ENCODE measurements at places on chromosomes 1 and 21.

- DNase-seq, result no peak
Measured at GRCh38 chr1:85544689-85545215, 35.8 kb upstream of the CCN1 start.

GRCh38 chr1:28985427-28985826 is 71.1 kb downstream of the EPB41 start:
- no peak for DNase-seq

GRCh38 chr1:199242147-199242546 is 603.3 kb downstream of the PTPRC start:
- DNase-seq, result no peak

DNA sequence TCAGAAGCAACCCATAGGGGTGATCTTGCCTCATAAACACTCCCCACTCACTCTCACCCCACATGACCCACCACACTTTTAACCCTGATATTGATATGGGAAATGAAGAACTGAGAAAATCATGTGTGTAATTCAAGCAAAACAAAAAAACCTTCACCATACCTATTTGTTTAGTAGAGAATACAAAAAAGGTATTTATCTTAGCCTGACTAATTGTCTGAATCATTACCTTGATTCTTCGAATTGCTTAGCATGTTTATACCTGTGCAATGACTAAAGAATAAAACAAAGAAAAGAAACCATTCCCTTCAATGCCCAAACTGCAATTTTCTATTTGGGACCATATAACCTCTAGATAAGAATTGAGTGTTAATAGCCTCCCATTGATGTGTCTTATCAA is 1.8 kb downstream of the CLDN17 start:
- DNase-seq, result no peak

DNA sequence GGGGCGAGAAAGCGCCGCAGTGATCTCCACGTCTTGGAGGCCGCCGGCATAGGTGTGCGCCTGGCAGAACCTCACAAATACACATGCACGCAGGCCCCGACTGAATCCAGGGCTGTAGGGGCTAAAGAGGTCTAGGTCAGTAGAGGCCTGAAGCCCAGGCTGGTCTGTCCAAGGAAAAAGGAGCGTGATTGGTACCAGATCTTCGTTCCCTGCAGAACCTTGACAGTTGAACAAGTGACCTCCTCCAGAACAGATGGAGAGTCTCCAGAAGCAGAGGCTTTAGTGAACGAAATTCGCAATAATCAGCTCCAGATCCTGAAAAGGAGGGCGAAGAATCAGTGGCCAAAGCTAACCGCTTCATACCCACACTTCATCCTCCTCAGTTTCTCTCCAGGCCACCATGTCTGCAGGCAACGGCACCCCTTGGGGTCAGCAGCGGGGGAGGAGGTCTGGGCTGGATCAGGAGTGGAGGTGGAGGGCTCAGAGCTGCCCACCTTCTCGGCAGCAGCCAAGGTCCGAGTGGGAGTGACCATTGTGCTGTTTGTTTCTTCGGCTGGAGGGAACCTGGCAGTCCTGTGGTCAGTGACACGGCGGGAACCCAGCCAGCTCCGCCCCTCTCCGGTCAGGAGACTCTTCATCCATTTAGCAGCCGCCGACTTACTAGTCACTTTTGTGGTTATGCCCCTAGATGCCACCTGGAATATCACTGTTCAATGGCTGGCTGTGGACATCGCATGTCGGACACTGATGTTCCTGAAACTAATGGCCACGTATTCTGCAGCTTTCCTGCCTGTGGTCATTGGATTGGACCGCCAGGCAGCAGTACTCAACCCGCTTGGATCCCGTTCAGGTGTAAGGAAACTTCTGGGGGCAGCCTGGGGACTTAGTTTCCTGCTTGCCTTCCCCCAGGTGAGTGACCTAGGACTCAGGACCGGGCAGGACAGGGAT is 749 bp upstream of the PEX11B start:
- DNase-seq, result no peak

- no peak for DNase-seq
Measured at GRCh38 chr1:99751877-99752504, 14.4 kb downstream of the FRRS1 start.

DNA sequence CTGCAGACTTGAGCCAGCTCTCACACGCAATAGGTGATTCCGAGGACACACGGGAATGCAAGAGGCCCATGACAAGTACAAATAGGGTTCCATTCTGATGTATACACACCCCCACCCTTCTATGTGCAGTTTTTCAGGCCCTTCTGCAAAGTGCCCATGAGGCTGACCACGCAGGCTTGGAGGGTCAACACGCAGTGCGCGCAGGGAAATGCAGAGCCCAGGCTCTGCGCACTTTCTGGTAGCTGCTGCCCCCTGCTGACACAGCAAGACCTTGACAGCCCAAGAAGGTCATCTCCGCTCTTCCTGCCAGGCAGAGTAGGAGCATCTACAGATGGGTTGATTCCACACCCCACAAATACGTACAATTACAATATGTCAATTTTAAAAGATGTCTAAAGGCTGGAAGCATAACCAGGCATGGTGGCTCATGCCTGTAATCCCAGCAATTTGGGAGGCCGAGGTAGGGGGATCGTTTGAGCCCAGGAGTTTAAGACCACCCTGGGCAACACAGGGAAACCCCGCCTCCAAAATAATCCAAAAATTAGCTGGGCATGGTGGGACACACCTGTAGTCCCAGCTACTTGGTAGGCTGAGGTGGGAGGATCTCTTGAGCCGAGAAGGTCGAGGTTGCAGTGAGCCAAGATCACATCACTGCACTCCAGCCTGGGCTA is 18.5 kb downstream of the SH3BP5L start:
- DNase-seq, result peak; percentile 69

DNA sequence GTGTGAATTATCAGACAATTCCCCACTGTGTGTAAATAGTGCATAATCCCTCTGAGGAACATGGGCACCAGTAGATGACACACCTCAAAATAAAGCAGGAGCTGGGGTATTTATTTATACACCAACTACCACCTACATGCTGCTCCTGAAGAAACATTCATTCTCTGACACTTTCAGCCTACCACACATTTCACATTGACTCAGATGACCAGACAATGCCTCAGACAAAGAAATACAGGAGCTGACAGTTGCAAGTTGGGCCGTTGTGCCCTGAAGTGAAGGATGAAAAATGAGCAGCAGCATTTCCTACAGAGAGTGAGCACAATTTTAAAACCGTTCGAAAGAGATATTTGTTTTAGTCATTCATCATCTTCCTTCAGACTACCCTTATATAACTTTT is 63.2 kb downstream of the RGS2 start:
- DNase-seq, result no peak

GRCh38 chr1:117657031-117657430 is 51.2 kb downstream of the TENT5C start:
- no peak for DNase-seq

GRCh38 chr1:23100074-23100748 is 68.4 kb downstream of the LUZP1 start:
- DNase-seq, result no peak

DNA sequence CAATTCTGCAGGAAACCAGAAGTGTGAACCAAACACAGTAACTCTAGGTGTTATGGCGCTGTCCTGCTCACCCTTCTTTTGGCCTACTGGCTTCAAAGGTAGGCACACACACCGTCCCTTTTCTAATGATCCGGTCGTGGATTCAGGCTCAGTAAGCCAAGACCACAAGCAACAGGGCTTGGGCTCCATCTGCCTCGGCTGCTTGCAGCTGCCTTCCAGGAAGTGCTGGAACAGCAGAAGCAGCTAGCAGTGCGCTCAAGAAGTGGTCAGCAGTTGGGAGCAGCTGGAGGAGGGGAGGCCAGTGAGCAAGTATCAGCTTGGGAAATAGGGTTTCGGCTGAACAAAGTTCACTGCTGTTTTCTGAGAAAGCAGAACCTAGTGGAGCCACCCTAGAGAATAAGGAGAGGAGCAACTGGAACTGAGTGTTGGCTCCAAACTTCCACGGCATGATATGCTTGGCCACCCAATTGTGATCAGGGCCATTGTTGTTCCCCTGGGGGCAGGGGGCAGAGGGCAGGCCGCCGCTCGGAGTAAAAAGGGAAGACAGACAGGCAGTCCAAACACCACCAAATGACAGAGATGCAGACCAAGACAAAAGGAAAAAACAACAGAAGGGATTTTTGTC is 173.4 kb downstream of the TOMM20 start:
- DNase-seq, result peak; percentile 32

DNA sequence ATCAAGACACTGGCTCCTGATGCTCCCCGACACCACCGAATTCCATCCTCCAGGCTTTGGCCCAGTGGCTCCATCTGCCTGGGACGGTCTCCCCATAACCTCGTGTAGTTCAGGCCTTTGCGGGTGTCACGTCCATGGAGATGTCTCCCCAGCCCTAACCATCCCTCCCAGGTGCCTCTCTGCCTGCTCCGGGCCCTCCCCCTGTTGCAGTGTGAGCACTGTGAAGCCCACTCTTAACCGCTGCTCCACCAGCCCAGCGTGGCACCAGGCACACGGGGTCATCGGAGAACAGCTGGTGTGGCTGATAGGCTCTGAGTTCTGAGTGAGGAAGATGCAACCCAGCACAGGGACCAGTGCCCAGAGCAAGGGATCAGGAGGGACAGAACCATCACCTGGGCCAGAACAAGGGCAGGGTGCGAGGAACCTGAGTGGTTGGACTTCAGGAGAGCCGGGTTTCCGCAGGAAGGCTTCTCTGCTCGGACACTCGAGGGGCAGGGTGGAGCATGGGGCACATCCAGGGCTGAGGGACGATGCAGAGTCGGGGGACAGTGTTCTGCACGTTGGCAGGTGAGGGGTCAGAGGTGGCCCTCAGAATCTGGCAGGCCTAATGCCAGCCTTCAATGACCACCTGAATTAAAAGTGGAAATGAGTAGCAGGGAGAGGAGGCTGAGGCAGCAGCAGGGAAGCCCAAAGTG is 2.6 kb upstream of the GNB1 start:
- DNase-seq, result no peak

- no peak for DNase-seq
Measured at GRCh38 chr1:21665711-21666575, 3.2 kb downstream of the RAP1GAP start.

- DNase-seq, result no peak
Measured at GRCh38 chr1:58017641-58018040, 528.9 kb downstream of the OMA1 start.

- no peak for DNase-seq
Measured at GRCh38 chr1:1354271-1355247, 3.8 kb downstream of the MXRA8 start.

GRCh38 chr1:107549152-107549810 is 408.4 kb downstream of the NTNG1 start:
- no peak for DNase-seq

DNA sequence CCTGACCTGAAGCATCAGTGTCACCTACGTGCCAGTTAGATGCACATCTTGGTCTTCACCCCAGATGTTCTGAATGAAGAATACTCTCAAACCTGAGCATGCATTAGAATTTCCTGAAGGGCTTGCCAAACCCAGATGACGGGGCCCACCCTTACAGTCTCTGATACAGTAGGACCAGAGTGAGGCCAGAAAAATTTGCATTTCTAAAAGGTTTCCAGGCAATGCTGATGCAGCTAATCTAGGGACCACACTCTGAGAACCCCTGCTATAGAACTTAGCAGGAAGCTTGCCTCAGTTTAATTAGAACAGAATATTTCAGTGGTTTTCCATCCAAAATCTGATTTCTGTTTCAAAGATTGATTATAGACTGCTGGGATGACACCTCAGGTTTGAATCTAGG is 9.9 kb upstream of the CTBS start:
- no peak for DNase-seq

- peak; percentile 29 for DNase-seq
Measured at GRCh38 chr1:6491480-6491962, at the start of gene PLEKHG5. TSS of gene PLEKHG5 (minus strand) at chr1:6491667. CDS start at chr1:6477571, 14,096 bp downstream.

- DNase-seq, result no peak
Measured at GRCh38 chr1:31625561-31626222, 8.2 kb downstream of the HCRTR1 start.

- no peak for DNase-seq
Measured at GRCh38 chr1:66489151-66489550, 44.8 kb upstream of the SGIP1 start.

Measured in activated CD4-positive, alpha-beta T cell treated with anti-CD3 and anti-CD28 coated beads, Interleukin-2, amount 50 U/mL, for 48 hours (primary cell).